ENCODE measurements at places on chromosomes 1 and 21.

DNA sequence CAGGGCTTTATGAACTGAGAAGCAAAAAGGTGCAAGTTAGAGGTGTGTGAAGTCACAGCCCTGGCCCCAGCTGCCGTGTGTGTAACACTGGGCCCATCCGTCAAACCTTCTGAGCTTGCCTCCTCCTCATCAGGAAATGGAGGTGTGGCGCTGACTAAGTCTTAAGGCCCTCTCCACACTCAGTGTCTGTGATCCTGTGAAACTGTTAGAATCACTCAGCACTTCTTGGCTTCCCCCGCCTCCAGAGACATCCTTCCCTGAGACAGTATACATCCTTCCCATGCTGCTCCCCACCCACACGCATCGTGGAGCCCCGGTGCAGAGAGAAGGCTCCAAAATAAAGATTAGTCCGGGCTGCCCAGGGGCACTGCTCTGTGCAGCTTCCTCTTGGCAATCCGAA, 33.3 kb downstream of the LRP8 start:
- no peak overlapping the region for H3K4me3 ChIP-seq
- DNase-seq: peak; percentile 41
- H3K27me3 ChIP-seq: no peaks in the 10 kb centered on the region

DNA sequence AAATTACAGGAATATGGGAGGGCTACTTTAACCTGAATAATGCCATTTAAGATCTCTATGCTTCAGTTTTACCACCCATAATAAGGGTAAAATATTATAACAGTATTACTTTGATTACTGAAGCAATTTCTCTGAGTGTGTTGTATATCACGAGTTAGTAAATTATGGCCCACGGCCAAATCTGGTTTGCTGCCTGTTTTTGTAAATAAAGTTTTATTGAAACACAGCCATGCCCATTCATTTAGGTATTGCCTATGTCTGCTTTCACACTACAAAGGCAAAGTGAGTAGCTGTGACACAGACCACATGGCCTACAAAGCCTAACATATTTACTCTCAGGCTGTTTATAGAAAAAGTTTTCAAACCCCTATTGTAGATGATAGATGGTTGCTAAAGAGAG, 156.8 kb downstream of the CDC42BPA start:
- H3K27ac ChIP-seq: no peak overlapping the region
- H3K27me3 ChIP-seq: peaks cover 1% of the 10 kb centered on the region
- H3K4me1 ChIP-seq: no peaks in the 10 kb centered on the region
- no peak for DNase-seq

- H3K27ac ChIP-seq: no peak overlapping the region
- H3K4me1 ChIP-seq: no peaks in the 10 kb centered on the region
- no peak overlapping the region for H3K4me3 ChIP-seq
- peaks cover 22% of the 10 kb centered on the region for H3K36me3 ChIP-seq
These were observed 10.6 kb upstream of the LDLRAD1 start for GRCh38 chr1:54028306-54029251.

DNA sequence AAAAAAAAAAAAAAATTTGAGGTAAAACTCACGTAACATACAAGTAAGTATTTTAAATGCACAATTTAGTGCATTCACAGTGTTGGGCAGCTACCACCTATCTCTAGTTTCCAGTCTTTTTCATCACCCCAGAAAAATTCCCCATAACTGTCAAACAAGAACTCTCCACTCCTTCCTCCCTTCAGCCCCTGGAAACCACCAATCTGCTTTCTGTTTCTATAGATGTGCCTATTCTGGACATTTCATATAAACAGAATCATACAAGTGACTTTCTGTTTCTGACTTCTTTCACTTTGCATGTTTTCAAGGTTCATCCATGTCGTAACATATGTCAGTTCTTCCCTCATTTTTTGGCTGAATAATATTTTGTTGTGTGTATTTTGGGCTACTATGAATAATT, 24.9 kb upstream of the ETS2 start:
- peaks cover 30% of the 10 kb centered on the region for H3K4me1 ChIP-seq
- peaks cover 22% of the 10 kb centered on the region for H3K36me3 ChIP-seq
- no peaks in the 10 kb centered on the region for H3K27me3 ChIP-seq
- H3K4me3 ChIP-seq: no peak overlapping the region

Measured in activated CD4-positive, alpha-beta T cell treated with anti-CD3 and anti-CD28 coated beads, Interleukin-2, amount 10 ng/mL, durations not matched to agents 7 days and 5 days (primary cell).